ENCODE measurements at places on chromosomes 13 and 19. TPM values are rescaled to one million over a fixed set of nuclear protein-coding genes. Genes with fewer than 3 reads are reported as not detected.

Gene COMP
- total RNA-seq, result not detected

Gene FARP1
- total RNA-seq, result 167 TPM

Gene SHD
- total RNA-seq, result 0.90 TPM

Gene LHB
- total RNA-seq, result 1.4 TPM

Gene CRLF1
- 0.74 TPM for total RNA-seq

Gene CYSLTR2
- total RNA-seq, result not detected

Gene HIPK4
- total RNA-seq, result not detected

Gene PSG2
- total RNA-seq, result not detected

Gene SCN1B
- 0.62 TPM for total RNA-seq

Gene SBK3
- total RNA-seq, result 3.6 TPM

Gene KIR2DL3
- total RNA-seq, result not detected

Gene TBXA2R
- 7.3 TPM for total RNA-seq

Gene STARD13
- total RNA-seq, result 63.8 TPM
